ENCODE measurements at places on chromosomes 1 and 21.

GRCh38 chr1:208071435-208072031 lies 160.6 kb upstream of the CD34 start:
- DNase-seq: no peak

DNA sequence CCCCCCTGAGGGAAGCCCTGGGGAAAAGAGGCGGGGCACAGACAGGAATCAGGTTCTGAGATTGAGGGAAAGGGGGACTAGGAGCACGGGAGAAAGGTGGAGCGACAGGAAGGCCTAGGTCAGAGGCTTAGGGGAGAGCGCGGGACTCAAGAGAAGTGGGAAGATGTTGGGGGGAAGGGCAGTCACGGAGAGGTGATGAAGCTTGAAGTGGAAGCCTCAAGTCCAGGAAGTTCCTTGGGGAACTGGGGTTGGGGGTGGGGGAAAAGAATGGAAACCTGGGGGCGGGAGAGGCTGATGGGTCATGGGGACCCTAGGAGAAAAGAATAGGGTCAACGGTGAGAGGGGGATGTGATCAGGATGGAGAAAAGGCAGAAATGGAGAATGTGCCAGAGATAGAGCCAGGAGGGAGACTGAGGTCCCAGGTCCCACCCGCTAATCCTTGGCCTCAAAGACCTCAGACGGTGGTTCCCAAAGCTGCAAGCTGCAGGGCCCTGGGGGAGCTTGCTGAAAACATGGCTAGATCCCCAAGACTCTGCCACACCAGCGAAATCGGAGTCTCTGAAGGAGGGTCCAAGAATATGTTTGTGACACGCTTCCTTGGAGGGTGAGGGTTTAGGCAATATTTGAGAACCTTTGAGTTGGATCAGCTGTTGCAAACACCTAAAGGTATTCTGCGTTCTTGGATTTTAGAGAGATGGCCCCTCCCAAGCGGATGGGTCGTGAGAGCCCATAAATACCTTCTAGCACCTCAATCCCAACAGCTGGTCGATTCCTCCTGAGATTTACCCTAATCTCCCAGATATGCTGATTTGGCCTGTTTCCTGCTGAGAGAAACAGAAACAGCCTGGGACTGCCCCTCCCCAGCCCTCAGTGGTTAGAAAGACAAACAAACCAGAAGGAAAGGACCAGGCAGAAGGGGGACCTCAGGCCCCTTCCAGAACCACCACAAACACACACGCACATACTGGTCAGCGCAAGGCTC lies 3.6 kb downstream of the C1orf232 start:
- DNase-seq: no peak

GRCh38 chr1:175287377-175287776 lies 94.8 kb upstream of the KIAA0040 start:
- no peak for DNase-seq

- no peak for DNase-seq
These were observed 6.3 kb downstream of the PARP1 start for GRCh38 chr1:226401355-226402303.

- peak; percentile 78 for DNase-seq
These were observed 690 bp downstream of the C1orf216 start for GRCh38 chr1:35717911-35718476.

DNA sequence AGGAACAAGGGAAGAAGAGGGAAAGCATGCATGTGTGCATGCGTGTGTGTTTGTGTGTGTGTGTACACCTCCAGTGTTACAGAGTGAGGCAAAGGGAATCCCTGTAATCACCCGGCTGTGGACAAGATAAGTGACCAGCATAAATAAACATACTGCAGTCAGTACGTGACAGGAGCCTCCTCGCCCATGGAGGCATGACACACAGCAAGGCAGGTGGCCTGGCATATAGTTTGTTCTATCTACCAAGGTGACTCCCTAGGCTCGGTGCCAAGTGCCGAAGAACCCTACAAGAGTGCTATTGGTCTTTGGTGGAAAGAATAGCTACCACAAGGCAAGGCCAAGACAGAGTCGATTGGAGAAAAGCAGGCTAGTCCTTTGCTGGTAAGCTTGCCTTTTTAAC lies 31.7 kb upstream of the HEATR1 start:
- DNase-seq: no peak

GRCh38 chr1:177210071-177210470 lies 39.3 kb downstream of the BRINP2 start:
- DNase-seq: no peak

GRCh38 chr1:15145327-15145726 lies 8.2 kb upstream of the TMEM51 start:
- no peak for DNase-seq

- DNase-seq: no peak
These were observed 550 bp upstream of the SYT11 start for GRCh38 chr1:155858800-155859233.

- no peak for DNase-seq
These were observed 17.3 kb upstream of the TMEM39B start for GRCh38 chr1:32055416-32055815.

DNA sequence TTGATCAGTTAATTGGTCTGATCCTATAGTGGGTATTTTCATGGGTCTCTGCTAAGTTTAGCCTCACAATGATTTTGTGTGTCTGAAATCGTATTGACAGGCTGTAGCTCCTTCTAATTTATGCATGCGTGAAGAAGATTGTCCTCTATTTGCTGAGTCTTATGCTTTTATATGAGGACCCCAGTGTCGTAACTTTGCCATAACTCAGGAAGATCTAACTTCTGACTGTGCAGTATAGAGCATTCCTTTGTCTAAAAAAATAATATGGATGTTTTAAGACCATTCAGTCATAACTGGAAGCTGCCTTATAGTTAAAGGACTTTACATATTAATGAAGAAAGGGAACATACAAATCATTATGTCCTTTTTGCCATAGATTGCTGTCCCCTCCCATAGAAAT lies 73.3 kb downstream of the CAMTA1 start:
- peak; percentile 44 for DNase-seq

- no peak for DNase-seq
These were observed 439.2 kb downstream of the PTBP2 start for GRCh38 chr1:97160818-97161217.

GRCh38 chr1:8201331-8201861 lies 116.5 kb upstream of the SLC45A1 start:
- DNase-seq: no peak

GRCh38 chr1:63859480-63860275 lies 85.9 kb downstream of the ROR1 start:
- no peak for DNase-seq

- DNase-seq: no peak
These were observed 10.9 kb upstream of the EDN2 start for GRCh38 chr1:41495210-41495948.

DNA sequence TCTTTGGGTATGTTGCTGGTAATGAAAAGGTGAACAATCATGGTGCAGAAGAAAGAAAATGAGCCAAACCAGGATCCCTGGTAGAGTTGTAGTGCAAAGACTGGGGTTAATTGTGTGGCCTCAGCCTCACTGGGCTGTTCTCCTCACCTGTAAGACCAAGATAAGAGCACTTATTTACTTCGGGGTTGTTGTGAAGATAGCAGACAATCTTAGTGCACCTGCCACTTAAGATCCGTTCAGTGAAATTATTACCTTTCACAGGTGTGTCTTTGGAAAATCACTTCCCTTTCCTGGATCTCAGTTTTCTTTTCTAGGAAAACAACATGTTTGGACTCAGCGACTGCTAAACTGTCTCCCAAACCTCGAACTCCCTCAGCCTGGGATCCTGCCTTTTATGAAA lies 1.3 kb upstream of the FGGY start:
- DNase-seq: no peak

DNA sequence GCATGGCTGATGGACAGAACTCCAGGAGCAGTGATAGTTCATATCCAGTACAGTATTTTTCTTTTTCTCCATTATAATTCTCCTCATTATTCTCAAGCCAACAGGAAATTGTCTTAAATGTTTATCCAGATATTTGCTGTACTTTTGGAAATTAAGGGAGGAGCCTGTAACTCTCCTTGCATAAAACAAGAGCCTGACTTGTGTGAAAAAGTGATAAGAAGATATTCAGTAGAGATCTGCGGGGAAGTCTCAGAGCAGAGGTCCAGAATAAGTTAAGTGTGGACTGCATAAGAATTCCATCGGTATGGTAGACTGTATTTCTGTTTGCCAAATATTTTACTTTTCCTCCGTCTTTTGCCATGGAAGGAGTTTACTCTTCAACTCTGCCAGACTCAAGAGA lies 70.2 kb downstream of the BACH1 start:
- no peak for DNase-seq

DNA sequence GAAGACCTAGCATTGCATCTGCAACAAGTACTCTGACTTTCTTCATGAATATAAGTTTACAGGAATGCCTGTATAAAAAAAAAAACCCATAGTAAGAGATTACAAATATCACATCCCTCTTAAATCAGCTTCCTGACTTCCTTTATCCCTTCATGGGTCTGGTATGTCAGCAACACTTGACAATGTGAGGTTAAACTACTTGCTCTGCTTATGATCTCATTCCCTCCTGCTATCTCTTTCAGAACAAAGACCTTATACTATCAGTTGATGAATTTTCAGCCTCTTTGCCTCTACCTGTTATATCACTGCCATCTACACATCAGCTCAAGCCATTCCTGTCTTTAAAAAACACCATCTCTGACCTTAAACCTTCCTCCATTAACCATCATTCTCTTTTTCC lies 130.9 kb upstream of the SAMSN1 start:
- no peak for DNase-seq

DNA sequence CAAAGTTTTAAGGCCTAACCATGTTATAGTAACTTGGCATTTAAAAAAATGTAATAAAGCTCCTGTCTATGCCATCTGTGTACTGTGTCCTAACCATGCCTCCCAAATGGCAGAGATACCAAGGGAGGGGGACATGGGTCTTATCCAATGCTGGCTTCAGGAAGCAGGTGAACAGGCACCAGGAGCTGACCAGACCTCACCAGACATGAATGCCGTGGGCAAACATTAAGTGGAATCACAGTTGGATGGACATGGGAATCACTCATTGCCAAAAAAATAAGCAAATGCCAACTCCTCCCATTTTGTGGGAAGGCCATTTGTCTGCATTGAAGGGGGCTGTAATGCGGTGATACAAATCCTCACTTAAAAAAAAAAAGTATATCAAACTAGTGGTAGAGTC lies 22.9 kb downstream of the PROX1 start:
- no peak for DNase-seq

GRCh38 chr1:181391301-181391900 lies 91.9 kb upstream of the CACNA1E start:
- DNase-seq: no peak

DNA sequence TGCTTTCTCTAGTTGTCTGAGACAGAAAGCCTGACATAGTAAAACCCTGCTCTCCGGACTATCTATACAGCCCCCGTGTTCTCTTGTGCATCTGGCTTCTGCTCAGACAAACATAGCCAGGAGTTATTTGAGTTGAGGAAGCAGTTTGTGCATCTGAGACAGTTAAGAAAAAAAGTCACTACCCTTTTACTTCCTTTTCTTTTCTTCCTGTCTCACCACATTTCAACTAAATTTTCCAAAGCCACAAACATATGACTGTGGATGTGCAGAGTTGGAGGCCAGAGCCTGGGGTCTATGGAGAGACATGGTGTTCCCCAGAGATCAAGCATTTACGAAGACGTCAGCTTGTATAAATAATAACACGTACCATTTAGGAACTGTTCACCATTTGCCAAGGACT lies 158.5 kb upstream of the FGGY start:
- no peak for DNase-seq

DNA sequence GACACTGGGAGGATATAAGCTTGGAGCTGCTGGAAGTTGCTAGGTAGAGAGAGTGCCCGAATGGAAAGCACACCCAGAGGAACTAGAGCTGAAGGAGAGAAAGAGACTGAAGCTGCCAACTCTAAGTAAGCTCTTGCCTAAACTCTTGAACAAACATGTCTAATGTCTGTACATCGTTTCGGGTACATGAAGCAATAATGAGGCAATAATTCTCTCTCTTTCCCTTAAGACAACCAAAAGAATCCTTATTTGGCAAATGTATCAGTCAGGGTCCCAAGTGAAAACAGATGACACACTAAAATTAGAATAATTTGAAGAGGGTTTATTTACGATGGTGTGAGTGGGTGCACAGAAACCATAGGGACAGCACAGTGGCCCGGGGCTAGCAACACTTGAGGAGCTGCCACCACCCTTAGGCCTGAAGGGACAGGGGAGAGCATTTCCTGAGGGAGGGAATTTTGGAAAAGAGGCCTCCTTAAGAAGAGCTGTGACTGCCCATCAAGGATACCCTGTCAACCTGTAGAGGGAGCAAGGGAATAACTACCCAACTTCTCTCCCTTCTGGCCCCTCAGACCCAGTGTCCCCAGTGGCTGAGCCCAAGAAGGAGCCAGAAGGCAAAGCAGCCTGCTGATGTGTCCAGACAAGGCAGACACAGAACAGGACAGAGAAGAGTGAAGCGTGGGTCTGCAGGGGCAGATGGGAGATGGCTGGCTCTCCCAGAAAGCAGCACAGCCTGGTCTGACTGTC lies 36.1 kb upstream of the KHDRBS1 start:
- DNase-seq: peak; percentile 85

- no peak for DNase-seq
These were observed 98.5 kb downstream of the TRIM11 start for GRCh38 chr1:228308085-228308601.

DNA sequence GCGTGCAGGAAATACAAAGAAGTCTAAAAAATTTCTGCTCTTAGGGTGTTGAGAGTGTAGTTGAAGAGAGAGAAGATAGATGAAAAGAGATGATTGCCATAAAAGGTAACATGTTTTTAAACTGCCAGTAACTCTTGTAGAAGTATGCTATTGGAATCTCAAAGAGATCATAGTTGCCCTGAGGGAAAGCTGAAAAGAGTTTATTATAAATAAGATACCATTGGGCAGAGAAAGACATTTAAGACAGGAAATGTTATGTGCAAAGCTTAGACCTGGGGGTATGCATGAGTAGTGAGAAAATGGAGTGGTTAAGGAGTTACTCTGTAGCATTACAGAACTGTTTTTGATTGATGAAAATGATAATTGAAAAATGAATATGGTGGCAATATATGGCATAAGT lies 17.6 kb downstream of the GABPA start:
- no peak for DNase-seq

DNA sequence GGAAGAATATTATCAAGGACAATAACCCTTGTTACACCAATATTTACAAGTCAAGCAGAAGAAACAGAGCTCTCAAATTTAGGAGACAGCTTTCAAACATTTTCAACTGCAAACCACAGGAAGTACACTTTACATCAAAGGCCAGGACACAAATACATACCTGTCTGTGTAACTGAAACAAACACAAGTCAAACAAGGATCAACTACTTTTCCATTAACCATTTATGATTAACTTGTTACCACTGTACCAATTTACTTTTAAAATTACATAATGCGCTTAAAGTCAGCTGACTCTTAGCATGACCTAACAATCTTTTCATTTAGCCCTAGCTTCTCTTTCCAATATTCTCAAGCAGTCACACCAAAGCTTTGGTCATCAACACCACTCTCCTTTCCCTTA lies 43.5 kb downstream of the TRIM33 start:
- no peak for DNase-seq

DNA sequence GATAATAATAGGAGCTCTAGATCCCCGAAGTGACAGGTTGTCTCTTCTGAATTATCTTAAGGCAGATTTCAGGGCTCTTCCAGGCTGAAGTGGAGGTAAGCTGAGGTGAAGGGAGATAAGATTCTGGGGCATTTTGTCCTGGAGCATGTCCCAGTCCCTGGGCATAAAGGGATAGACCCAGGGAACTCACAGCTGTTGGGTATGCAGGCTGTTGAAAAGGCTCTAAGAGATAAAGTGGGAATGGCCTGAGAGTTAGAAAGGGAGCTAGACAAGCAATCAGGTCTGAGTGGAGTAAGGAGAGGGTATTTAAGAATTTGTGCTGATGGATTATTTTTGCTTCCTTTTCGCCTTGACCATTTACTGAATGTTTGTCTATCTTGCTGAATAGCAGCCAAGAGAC lies 123.7 kb downstream of the NOS1AP start:
- DNase-seq: no peak

GRCh38 chr1:54857746-54858561 lies 29.0 kb downstream of the DHCR24 start:
- DNase-seq: peak; percentile 47

Data from fibroblast of upper back skin (primary cell).